ENCODE measurements at places on chromosomes 7 and 10.

GRCh38 chr10:110355141-110355831 lies 50.6 kb upstream of the SMNDC1 start:
- no peak for DNase-seq

DNA sequence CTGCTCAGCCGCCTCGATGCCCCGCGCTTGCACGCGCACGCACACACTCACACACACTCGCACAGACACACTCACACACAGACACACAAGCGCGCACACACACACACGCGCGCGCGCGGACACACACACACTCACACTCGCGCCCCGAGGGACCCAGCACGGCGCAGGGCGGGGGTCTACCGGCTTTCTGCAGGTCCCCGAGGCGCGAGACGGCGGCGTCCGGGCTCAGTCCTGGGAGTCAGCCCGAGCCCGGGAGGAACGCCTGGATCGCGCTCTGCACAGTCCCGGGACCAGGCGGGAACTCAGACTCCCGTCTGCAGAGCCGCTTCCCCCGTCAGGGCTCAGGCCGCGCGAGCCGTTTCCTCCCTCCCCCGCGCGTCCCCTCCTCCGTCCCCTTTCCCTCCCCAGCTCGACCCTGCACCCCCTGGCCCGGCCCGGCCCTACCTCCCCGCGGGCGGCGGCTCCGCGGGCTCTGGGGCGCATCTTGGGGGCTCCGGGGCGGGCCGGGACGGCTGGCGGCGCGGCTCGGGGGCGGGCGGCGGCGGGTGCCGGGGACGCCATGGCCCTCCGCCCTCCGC lies 464 bp downstream of the DENND2A start:
- DNase-seq: no peak

GRCh38 chr7:73446682-73447081 lies 13.1 kb downstream of the FZD9 start:
- DNase-seq: peak; percentile 82

GRCh38 chr10:77240041-77240652 lies 397.5 kb downstream of the KCNMA1 start:
- DNase-seq: no peak

GRCh38 chr7:137454767-137455166 lies 111.2 kb upstream of the PTN start:
- no peak for DNase-seq

DNA sequence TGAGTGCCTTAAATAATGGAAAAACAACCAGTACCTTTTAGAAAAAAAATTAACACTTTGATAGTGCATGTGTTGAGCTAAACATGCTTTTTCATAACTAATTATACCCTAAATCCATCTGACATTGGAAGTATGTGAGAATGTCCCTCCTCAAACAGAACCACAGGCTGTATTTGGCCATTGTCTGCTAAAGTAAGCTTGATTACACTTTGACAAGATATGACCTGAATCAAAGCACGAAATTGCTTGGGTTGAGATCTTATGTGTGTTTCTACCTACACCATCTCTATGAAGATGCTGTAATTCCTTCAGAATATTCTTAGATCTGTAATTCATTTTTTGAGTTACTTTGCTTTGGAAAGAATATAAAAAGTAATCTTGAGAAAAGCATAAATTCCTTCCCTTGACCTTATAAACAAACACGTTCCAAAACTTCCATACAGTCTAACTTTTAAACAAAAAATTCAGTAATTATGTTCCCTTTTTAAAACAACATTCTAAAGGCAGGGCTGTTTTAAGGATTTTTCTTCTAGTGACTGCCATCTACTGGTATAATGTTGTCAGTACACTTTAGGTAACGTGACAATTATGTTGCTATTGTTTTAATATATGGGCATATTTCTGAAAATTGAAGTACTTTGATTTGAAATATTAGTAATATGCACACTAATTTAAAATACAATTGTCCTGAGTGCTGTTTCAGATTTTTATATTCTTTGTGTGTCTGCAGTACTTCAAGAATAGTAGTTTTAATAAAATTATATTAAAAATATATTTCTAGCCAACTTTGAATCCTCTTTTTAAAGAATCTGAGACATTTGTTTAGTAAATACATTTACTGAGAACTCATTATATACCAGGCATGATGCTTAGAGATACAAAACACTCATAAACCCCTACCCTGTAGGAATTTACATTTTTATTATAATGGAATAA lies 20.9 kb downstream of the CD36 start:
- peak; percentile 78 for DNase-seq

DNA sequence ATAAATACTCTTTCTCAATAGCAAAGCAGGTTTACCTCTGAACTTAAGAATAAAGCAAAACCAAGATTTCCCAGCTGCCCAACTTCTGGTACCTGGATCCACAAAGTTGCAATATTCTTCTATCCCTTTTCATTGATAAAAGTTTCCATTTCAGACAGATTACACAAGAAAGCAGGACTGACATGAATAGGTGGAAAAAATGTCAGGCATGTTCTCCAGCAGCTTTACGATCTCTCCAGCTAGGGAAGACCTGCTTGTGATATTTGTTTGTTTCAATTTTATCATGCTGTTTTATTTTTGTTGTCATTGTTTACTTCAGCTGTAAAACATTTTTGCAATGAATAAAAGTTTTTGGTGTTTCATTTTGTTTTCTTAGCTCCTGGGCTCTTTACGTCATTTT lies 9.0 kb downstream of the RGS10 start:
- no peak for DNase-seq

DNA sequence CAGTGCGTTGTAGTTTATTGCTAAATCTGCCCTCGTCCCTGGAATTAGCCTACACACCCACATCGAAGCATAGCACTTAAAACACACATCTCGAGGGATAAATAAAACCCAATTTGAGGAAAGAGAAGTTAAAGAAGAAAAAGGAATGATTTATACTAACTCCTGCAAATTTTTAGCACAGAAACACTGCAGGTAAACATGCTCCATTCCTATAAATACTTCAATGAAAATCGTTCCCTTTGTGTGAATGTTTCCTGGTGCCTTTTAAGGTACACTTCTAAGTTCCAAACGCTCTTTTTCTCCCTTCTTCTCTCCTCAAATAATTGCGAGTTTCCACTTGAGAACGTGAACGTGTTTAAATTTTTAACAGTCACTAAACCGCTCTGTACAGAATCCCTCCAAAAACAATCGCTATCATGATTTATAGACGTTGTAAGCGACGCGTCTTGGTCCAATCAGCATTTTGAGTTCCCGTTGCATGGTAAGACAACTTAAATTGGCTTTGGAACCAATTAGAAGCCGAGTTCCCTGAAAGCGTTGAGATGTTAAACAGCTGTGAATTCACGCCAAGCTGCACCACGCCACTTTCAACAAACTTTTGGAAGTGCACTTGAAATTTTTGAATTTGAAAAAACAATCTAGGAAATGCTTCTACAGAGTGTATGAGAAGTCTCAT lies 12.5 kb upstream of the EBLN1 start:
- peak; percentile 81 for DNase-seq

DNA sequence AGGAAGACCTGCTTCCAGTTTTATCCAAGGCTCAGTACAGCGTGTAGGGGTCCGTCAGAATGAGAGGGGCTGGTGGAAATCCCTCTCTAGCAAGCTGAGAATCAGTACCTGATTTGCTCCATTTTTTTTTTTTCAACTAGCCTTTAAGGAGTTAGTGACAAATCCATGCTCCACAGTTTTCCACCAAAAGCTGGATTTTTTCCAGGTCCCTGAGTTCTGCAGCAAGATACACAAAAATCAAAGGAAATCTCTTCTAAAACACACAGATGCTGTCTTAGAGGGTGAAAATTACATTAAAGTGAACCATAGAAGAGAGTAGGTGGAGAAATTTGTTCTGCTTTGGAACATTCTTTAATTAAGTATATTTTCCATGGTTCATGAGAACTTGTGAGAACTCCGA lies 30.4 kb downstream of the MDFIC start:
- no peak for DNase-seq

- no peak for DNase-seq
Measured at GRCh38 chr10:106136175-106136574, 1028.3 kb downstream of the SORCS1 start.

DNA sequence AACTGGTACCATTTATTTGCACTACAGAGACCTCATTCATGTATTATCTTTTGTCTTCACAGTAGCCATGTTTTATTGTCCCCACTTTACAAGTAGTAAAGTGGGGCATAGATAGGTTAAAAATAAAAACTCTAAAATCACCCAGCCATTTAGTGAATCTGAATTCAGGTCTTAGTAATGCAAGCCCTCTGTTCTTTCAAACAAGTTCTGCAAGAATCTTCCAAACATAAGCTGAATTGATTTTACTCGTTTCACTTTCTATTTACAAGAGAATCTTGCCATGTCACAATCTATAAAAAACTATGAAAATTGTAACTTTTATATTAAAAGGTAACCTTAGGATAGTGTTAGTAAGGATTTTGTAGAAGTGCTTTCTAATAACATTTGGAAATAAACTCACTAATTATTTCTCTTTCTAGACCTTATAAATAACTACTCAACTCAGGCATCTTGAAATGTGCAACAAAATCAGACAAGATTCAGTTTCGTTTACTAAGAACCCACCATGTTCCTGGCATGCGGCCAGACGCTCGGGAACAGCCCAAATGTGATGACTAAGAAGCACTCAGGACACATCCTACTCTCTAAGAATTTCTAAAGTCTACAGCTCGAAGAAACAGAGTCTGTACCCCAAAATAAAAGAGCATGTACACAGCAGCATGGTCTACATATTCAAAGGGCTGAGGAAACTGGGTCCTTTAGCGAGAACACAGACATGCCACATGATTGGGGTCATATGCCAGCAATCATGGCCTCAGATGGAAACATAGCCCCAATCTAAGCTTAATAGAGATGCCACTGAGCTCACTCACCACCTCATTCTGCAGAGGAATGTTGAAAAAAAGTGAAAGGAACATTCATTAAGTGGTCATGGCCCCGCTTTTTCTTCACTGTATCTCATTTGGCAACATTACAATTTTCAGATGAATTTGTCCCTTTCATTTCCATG lies 167.6 kb downstream of the AMPH start:
- DNase-seq: no peak

- DNase-seq: no peak
Measured at GRCh38 chr10:121998462-121998861, 9.5 kb downstream of the TACC2 start.

GRCh38 chr7:103651593-103652377 lies 205.8 kb upstream of the SLC26A5 start:
- DNase-seq: no peak

DNA sequence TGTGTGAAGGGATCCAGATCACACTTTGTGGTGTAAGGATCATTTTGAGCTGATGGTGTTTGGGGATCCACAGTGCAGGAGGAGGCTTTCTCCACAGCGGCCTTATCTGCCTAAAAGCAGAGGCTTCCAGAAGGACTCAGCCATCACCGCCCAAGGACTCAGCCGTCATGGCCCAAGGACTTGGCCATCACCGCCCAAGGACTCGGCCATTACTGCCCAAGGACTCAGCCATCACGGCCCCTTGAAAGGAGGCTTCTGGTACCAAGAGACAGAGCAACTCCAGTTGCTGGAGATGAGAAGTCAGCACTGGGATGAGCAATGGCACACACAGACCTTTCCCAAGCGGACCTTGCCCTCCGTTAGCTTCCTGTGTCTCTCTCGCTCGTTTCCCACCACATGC lies 6.0 kb upstream of the CFAP46 start:
- DNase-seq: no peak

DNA sequence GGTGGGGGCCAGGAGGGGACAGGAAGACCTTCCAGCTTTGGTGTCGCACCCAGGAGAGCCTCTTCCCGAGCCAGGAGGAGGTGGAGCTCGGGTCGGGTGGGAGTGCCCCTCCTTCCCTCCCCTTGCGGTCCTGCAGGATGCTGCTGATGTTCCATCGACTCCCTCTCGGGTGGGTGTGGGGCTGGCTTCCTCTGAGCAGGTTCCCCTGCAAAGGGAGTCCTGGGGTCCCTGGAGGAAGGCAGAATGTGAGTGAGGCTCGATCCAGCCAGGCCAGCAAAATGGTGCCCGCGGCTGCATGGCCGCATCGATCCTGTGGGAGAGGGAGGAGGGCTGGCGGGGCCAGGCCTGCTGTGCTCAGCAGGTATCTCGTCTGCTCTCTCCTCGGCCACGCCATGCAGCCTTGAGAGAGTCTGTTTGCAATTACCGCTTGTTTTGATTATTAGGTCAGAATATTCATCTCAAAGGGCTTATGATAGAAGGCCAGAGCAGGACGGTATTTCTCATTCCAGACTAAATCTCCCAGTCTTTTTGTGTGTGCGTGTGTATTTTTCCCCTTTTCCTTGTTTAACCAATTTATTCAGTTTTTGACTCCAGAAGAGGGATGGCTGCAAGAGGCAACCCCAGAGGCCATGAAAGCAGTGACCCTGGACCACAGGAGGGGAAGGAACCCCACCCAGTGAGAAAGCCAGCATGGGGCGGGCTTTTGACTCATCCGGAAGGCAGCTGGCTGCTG lies 137.3 kb upstream of the ZMIZ1 start:
- DNase-seq: no peak
